Effector memory CD4-positive, alpha-beta T cell (primary cell): ENCODE measurements at places on chromosomes 11 and 22.

- no peak overlapping the region for H3K27ac ChIP-seq
- no peak for DNase-seq
These were observed 9.0 kb upstream of the RDX start for GRCh38 chr11:110305169-110306018.

- peak; percentile 57 for DNase-seq
- peak overlapping the region; percentile 80 for H3K27ac ChIP-seq
- peaks cover 14% of the 10 kb centered on the region for H3K4me1 ChIP-seq
- H3K36me3 ChIP-seq = no peaks in the 10 kb centered on the region
- peak overlapping the region; percentile 58 for H3K4me3 ChIP-seq
These were observed 15.1 kb upstream of the CYTH4 start for GRCh38 chr22:37267135-37267587.

- H3K27me3 ChIP-seq = no peaks in the 10 kb centered on the region
- H3K36me3 ChIP-seq = peaks cover 49% of the 10 kb centered on the region
- no peak for DNase-seq
- H3K4me1 ChIP-seq = peaks cover 18% of the 10 kb centered on the region
- H3K27ac ChIP-seq = peak overlapping the region; percentile 2
- H3K4me3 ChIP-seq = no peak overlapping the region
These were observed 6.9 kb downstream of the CYTH4 start for GRCh38 chr22:37289156-37289735.

GRCh38 chr22:45185718-45186514, 22.2 kb downstream of the NUP50 start:
- no peak overlapping the region for H3K4me3 ChIP-seq
- no peaks in the 10 kb centered on the region for H3K4me1 ChIP-seq
- H3K27me3 ChIP-seq = no peaks in the 10 kb centered on the region
- H3K27ac ChIP-seq = no peak overlapping the region

- H3K4me1 ChIP-seq = no peaks in the 10 kb centered on the region
- no peak overlapping the region for H3K27ac ChIP-seq
- H3K27me3 ChIP-seq = no peaks in the 10 kb centered on the region
- DNase-seq = no peak
These were observed 618.8 kb downstream of the TBC1D22A start for GRCh38 chr22:47381240-47381639.

GRCh38 chr11:2569731-2570210, 125.0 kb downstream of the KCNQ1 start:
- no peaks in the 10 kb centered on the region for H3K4me1 ChIP-seq
- H3K36me3 ChIP-seq = peaks cover 8% of the 10 kb centered on the region
- no peaks in the 10 kb centered on the region for H3K27me3 ChIP-seq
- no peak overlapping the region for H3K4me3 ChIP-seq
- no peak for DNase-seq
- H3K27ac ChIP-seq = no peak overlapping the region

- H3K4me3 ChIP-seq = no peak overlapping the region
- DNase-seq = no peak
- H3K36me3 ChIP-seq = peaks cover 50% of the 10 kb centered on the region
- no peaks in the 10 kb centered on the region for H3K27me3 ChIP-seq
- peaks cover 6% of the 10 kb centered on the region for H3K4me1 ChIP-seq
These were observed 98.1 kb downstream of the RNF169 start for GRCh38 chr11:74846770-74847169.

DNA sequence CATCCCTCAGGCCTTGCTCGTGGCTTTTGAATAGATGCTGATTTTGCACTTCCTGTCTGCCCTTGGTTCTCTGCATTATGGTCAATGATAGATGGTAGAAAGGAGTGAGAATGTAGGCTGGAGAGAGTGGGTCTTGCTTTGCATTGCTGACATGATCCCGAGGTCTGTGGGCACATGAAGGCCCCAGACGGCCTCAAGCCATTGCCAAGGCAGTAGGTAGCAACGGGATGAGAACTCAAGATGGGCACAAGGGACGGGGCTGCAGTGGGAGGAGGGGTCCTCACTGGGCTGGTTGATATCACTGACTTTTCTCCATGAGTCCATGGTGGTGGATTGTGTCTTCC, 54.0 kb downstream of the GAB4 start:
- H3K36me3 ChIP-seq = no peaks in the 10 kb centered on the region
- no peaks in the 10 kb centered on the region for H3K27me3 ChIP-seq
- DNase-seq = no peak

GRCh38 chr22:27885977-27886842, 32.8 kb downstream of the PITPNB start:
- no peaks in the 10 kb centered on the region for H3K4me1 ChIP-seq
- DNase-seq = peak; percentile 19
- H3K4me3 ChIP-seq = no peak overlapping the region
- H3K27ac ChIP-seq = no peak overlapping the region
- peaks cover 21% of the 10 kb centered on the region for H3K36me3 ChIP-seq

GRCh38 chr11:14932447-14932846, 39.7 kb downstream of the CALCA start:
- no peaks in the 10 kb centered on the region for H3K27me3 ChIP-seq
- no peak for DNase-seq
- no peaks in the 10 kb centered on the region for H3K36me3 ChIP-seq

DNA sequence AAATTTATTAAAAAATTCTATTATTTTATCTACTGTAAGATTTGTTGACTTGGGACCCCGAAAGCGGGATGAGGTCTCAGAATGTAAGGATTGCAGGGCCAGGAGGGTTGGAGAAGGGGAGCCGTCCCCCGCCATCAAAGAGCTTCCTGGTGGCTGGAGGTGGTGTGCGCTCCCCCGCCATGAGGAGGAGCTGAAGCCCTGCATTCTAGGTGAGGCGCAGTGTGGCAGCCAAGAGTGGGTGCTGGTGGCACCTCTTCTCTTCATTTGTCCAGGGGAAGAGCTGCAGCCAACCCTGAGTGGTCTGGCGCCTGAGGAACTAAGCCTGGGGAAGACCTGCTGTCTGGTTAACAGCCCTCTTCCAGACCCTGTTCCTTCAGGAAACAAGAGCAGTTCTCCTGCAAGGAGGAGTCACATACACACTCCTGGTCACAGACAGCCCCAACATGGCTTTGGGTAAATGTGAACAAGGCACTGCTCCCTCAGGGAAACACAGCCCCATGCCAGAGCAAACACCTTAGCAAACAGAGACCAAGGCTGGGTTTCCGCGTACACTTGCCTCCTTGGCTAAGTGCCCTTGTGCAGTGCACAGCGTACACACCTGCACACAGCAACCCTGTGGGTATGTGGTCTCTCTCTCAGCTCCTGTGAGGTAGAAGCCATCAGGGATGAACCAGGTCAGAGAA, 17.3 kb downstream of the RTN4RL2 start:
- H3K27ac ChIP-seq = no peak overlapping the region
- H3K4me1 ChIP-seq = peaks cover 17% of the 10 kb centered on the region
- H3K4me3 ChIP-seq = no peak overlapping the region

DNA sequence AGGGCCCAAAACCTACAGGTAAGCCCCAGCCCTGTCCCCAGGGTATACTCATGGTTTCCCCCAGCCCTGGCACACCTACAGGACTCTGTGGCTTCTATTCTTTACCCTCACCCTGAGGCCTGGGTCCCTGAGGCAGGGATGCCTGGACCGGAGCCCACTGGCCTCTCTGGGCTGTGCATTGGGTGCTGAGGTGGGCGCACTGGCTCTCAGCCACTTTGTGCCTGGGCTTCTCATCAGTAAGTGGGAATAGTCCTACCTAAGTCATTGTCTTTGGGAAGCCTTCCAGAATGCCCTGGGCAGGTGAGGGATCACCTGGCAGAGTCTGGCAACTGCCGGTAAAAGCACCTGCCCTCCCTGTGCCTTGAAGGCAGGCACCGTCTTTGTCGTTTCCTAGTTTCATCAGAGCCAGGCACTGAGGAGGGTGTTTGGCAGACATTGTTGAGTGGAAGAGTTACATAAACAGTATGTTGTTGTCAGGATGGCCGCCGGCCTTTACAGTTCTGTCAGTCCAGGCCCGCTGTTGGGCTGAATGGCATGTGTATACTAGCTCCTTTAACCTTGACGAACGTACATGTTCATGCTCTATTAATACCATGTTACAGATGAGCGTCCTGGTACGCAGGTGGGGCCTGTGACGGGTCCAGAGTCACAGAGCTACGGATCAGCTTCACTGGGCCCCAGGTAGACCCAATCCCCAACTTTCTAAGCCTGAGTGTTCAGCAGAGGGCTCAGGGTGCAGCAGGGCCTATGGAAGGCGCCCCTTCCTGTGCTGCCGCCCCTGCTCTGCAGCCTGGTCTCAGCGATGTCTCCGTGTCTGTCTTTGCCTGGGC, 23.0 kb downstream of the SHANK3 start:
- no peak overlapping the region for H3K27ac ChIP-seq
- no peaks in the 10 kb centered on the region for H3K27me3 ChIP-seq
- H3K36me3 ChIP-seq = no peaks in the 10 kb centered on the region
- no peaks in the 10 kb centered on the region for H3K4me1 ChIP-seq
